ENCODE measurements at places on chromosomes 7 and 10. TPM values are rescaled to one million over a fixed set of nuclear protein-coding genes. Genes with fewer than 3 reads are reported as not detected.

Gene CTNNA3
- total RNA-seq = under 0.01 TPM

Gene POLR2J2
- total RNA-seq = 1.7 TPM

Gene FZD1
- 11.7 TPM for total RNA-seq

Gene NUTM2D
- total RNA-seq = 0.28 TPM

Gene TMEM72
- not detected for total RNA-seq

Gene AQP1
- 152 TPM for total RNA-seq

Gene CCL24
- not detected for total RNA-seq

Gene XRCC2
- total RNA-seq = 1.1 TPM

Gene MEOX2
- total RNA-seq = 43.3 TPM

Gene TAS2R4
- total RNA-seq = 0.19 TPM

Gene GHRHR
- total RNA-seq = not detected

Gene LRRC17
- 147 TPM for total RNA-seq

Gene LIPN
- total RNA-seq = not detected

Gene SYCE1
- 0.19 TPM for total RNA-seq

Gene TACC2
- 3.6 TPM for total RNA-seq

Gene STK31
- total RNA-seq = under 0.01 TPM

Gene SAP25
- total RNA-seq = not detected

Gene FFAR4
- not detected for total RNA-seq
